T-helper 2 cell treated with Interferon-gamma antibody and Interleukin-4, amounts not matched to agents 100 ng/mL and 5 ng/mL, for 36 hours (primary cell): ENCODE measurements at places on chromosomes 5 and 9. TPM values are rescaled to one million over a fixed set of nuclear protein-coding genes. Genes with fewer than 3 reads are reported as not detected.

CD274 gene
- 11.1 and 12.7 TPM in 2 replicates for total RNA-seq

FBP2 gene
- not detected in 2 replicates for total RNA-seq

LCN6 gene
- total RNA-seq, result not detected in 2 replicates

ELAVL2 gene
- total RNA-seq, result not detected in 2 replicates

ENC1 gene
- total RNA-seq, result 0.89 and 1.00 TPM in 2 replicates

NME5 gene
- total RNA-seq, result not detected in 2 replicates

FLT4 gene
- total RNA-seq, result 0.95 and 1.4 TPM in 2 replicates

NFIB gene
- total RNA-seq, result not detected in 2 replicates

SPOCK1 gene
- 0.16 and 0.91 TPM in 2 replicates for total RNA-seq

POU4F3 gene
- 0.07 and 0.09 TPM in 2 replicates for total RNA-seq

SLC34A1 gene
- total RNA-seq, result 0.07 and 0.11 TPM in 2 replicates

IRX2 gene
- total RNA-seq, result not detected in 2 replicates

ARHGEF28 gene
- not detected in 2 replicates for total RNA-seq

OLFML2A gene
- total RNA-seq, result not detected in 2 replicates

IRX1 gene
- not detected in 2 replicates for total RNA-seq

CTSV gene
- total RNA-seq, result 0.27 and 0.36 TPM in 2 replicates

SPINK13 gene
- not detected in 2 replicates for total RNA-seq

HTR1A gene
- not detected in 2 replicates for total RNA-seq

EPB41L4A gene
- total RNA-seq, result 0.64 and 0.70 TPM in 2 replicates

ATP6V1G1 gene
- total RNA-seq, result 76.6 and 77.6 TPM in 2 replicates

LHX3 gene
- total RNA-seq, result not detected in 2 replicates

PTPRD gene
- not detected in 2 replicates for total RNA-seq

LRRC19 gene
- total RNA-seq, result not detected in 2 replicates

PCDHB13 gene
- total RNA-seq, result not detected in 2 replicates

GFI1B gene
- total RNA-seq, result not detected in 2 replicates

AHRR gene
- total RNA-seq, result 39.4 and 42.2 TPM in 2 replicates

NEUROG1 gene
- not detected in 2 replicates for total RNA-seq

C5orf46 gene
- not detected in 2 replicates for total RNA-seq

BTNL8 gene
- total RNA-seq, result not detected in 2 replicates
